ENCODE measurements at places on chromosomes 6 and 20.

- no peak for DNase-seq
Observed at GRCh38 chr6:21386744-21387143, 206.8 kb upstream of the SOX4 start.

GRCh38 chr6:122246906-122247658 is 152.4 kb upstream of the HSF2 start:
- DNase-seq: no peak

DNA sequence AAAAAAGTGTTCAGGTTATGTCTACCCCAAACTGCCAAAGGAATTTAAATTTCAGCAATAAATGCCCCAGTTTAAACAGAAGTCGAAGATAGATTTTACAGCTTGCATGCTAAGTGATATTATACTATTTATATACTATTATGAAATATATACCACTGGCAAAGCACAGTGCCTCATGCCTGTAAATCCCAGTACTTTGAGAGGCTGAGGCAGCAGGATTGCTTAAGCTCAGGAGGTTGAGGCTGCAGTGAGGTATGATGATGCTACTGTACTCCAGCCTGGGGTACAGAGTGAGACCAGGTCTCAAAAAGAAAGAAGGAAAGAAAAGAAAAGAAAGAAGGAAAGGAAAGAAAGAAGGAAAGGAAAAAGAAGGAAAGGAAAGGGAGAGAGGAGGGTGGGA is 102.1 kb downstream of the MTFR2 start:
- DNase-seq: no peak

DNA sequence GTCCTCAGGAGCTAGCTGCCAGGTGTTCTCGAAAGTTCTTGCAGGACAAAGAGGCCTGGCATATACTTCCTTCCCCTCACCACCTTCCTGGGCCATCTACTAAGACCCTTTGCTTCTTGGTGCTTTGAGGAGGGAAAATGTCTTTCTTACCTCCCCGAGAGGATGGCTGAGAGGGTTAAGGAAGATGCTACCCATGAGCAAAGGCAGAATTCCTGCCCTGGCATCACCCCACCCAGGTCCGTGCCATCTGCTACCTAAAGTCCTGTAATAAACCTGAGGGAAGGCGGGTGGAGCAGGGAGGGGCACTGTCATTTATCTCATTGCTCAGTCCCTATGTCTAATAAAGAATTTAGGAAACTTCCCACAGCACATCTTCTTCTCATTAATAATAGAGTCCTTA is 16.2 kb downstream of the GFOD1 start:
- DNase-seq: no peak

- DNase-seq: no peak
Observed at GRCh38 chr6:123629258-123629941, 7.3 kb downstream of the TRDN start.

DNA sequence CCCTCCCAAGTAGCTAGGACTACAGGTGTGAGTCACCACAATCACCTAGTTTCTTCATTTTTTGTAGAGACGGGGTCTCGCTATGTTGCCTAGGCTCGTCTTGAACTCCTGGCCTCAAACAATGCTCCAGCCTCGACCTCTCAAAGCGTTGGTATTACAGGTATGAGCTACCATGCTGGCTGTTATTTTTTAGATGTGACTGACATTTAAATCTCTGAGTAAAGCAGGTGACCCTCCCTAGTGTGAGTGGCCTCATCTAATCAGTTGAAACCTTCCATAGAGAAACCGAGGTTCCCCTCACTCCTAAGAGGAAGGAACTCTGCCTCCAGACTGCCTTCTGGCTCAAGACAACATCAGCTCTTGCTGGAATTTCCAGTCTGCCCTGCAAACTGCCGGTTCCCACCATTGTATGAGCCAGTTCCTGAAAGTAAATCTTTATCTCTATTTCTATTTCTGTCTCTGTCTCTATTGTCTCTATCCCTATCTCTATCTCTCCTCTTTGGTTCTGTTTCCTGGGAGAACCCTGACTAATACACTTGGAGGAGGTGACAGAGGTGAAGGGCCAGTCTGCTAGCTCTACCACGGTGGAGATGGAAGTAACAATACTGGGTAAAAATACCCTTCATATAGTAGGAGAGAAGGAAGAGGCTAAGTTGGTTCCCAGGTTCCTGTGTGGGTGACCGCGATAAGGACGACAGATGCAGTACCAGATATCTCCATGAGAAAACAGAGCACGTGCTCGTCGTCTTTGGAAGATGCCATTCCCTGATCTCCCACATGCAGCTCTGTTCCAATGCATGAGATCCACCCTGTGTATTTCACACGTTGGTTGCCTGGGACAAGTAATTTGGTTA is 81.0 kb downstream of the MYB start:
- DNase-seq: no peak

DNA sequence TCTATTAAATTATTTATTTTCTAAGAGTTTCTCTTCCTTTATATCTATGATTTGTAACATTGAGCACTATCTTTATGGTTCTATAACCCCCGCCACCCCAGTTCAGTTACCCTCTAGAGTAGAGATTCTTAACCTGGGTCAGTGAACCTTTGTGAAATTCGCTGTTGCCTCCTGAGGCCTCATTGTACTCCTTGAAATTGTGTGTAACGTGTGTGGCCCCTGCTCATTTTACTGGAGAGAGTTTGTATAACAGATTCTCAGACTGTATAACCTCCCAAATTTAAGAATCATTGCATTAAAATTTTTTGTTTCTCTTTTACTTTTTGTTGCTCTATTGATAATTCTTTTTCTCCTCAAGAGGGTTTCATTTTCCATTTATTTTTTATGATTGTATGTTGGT is 65.3 kb downstream of the ADGRG6 start:
- no peak for DNase-seq

DNA sequence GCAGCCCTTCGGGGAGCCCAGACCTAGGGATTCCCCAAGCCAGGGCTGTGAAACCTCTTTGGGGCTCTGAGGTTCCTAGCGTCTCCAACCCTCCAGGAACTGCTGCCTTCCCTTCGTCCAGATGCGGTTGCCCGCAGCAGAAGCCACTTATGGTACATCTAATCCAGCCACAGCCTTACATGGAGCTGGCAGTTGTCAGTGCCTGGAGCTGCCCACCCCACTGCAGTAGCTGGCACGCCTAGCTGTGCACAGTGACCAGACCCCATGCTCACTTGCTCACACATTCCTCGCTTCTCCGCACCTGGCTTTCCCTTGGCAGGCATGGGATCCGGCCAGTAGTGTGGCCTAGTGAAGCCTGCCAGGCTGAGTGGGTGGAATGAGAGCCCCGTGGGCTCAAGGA is 547.6 kb downstream of the TBC1D32 start:
- no peak for DNase-seq

GRCh38 chr20:53138454-53139262 is 166.5 kb downstream of the TSHZ2 start:
- DNase-seq: no peak

DNA sequence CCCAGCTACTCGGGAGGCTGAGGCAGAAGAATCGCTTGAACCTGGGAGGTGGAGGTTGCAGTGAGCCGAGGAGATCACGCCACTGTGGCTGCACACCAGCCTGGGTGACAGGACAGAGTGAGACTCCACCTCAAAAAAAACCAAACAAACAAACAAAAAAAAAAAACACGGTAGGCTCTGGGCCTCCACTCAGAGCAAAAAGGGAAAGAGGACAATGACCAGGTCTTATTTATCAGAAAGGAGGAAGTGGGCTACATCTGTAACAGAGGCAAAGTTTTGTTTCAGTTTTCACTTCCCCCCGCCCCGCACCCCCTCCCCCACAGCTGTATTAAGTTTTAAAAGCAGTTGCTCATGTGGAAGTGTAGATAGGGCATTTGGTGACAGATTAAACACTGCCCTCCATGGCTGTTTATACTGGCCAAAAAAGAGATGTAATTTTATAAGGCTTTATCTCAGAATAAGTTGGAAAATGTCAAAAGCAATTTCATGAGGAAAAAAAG is 114.6 kb downstream of the RCAN2 start:
- DNase-seq: no peak

- DNase-seq: no peak
Observed at GRCh38 chr6:163446549-163446948, 32.0 kb downstream of the QKI start.

DNA sequence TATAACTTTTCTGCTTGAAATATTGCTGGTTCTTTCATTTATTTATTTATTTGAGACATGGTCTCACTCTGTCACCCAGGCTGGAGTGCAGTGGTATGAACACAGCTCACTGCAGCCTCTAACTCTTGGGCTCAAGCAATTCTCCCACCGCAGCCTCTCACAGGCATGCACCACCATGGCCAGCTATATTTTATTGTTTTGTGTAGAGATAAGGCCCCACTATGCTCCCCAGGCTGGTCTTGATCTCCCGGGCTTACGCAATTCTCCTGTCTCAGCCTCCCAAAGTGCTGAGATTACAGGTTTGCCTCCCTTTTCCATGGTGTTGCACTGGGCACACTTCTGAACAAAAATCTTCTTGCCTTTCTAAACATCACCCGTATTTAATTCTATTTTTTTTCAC is 39.1 kb upstream of the RNGTT start:
- no peak for DNase-seq

DNA sequence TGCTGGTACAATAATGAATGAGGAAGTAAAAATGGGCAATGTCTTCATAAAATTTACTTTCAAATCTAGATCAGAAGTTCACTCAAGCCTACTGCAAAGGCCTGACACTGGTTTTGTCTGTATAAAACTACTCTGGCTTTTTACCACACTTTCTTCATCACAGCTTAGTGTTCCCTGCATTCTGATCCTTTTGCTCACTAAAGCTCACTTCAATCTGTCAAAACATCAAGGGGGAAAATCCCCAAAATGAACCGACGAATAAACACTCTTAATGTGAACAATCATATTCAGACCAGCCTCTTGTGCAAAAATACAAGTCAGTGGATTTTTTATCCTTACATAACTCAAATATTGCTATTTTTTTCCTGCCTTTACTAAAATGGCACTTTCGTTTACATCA is 98.5 kb downstream of the PRDM1 start:
- DNase-seq: no peak

- no peak for DNase-seq
Observed at GRCh38 chr20:18657575-18657974, 69.7 kb downstream of the DTD1 start.

DNA sequence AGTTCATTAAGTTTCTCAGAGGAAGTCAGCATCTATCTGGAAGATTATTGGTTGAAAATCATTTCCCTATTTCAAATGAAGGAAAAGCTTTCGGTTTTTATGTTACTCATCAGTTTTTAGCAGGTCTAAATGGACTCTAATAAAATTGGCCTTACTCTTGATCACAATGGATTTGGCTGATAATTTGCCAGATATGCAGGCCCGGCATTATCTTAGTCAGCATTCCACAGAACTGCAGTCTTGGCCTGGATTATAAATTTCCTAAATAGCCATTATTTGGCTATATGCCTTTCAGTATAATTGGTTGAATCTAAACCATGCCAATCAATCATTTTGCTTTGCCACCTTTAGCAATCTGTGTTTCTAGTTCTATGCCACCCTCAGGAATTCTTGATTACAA is 91.7 kb upstream of the KCNQ5 start:
- DNase-seq: no peak

- no peak for DNase-seq
Observed at GRCh38 chr6:166411721-166412151, 29.0 kb upstream of the MPC1 start.
